Activated T-helper 2 cell treated with anti-CD3 and anti-CD28 coated beads, Interferon-gamma antibody, Interleukin-2, Interleukin-4, amounts not matched to agents 10 μg/mL and 5 μg/mL and 100 μg/mL, durations not matched to agents 14 hours and 24 hours and 36 hours (primary cell): ENCODE measurements at places on chromosomes 7 and 10. TPM values are rescaled to one million over a fixed set of nuclear protein-coding genes. Genes with fewer than 3 reads are reported as not detected.
A peak's percentile ranks its signal among the peaks of the same experiment; 100 is the strongest.

The FEZF1 gene
- not detected in 2 replicates for total RNA-seq

The DLX6 gene
- not detected in 2 replicates for total RNA-seq

The LIPN gene
- not detected in 2 replicates for total RNA-seq

The PTEN gene
- total RNA-seq, result 48.5 and 53.5 TPM in 2 replicates

The DENND2A gene
- not detected in 2 replicates for total RNA-seq

The KLF14 gene
- total RNA-seq, result not detected in 2 replicates

The TBX20 gene
- 0.11 and 0.39 TPM in 2 replicates for total RNA-seq

The VPS50 gene
- total RNA-seq, result 14.8 and 15.6 TPM in 2 replicates

The KCNH2 gene
- 0.30 and 0.41 TPM in 2 replicates for total RNA-seq

The PDZD7 gene
- total RNA-seq, result 0.53 and 0.64 TPM in 2 replicates

The ITGA8 gene
- total RNA-seq, result not detected in 2 replicates

The ADRB1 gene
- total RNA-seq, result not detected in 2 replicates

The CCDC3 gene
- total RNA-seq, result 0.09 and 0.11 TPM in 2 replicates

GRCh38 chr10:119375574-119376272, 166.8 kb downstream of the RGS10 start:
- H3K27me3 ChIP-seq, result no peaks in the 10 kb centered on the region
- H3K4me3 ChIP-seq, result no peak overlapping the region
- no peak overlapping the region for H3K27ac ChIP-seq
- H3K36me3 ChIP-seq, result peaks cover 5% of the 10 kb centered on the region
- no peak for DNase-seq

DNA sequence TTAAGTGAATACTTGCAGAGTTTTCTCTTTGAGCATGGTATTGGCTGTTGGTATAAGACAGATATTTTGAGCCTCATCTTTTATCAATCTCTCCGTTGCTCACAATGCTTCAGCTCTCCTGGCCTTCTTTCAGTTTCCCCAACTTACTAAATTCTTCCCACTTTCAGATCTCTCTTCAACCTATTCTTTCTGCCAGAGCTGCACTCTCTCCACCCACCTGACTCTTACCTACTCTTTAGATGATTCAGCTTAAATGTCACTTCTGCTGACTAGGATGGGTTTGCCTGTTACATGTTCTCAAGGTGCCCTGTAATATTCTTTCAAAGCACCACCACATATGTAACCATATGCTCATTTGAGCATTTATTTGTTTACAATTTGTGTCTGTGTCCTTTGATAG, 1.6 kb downstream of the EXOSC1 start:
- peak overlapping the region; percentile 69 for H3K27ac ChIP-seq
- peak overlapping the region; percentile 95 for H3K4me3 ChIP-seq
- DNase-seq, result no peak
- peaks cover 25% of the 10 kb centered on the region for H3K4me1 ChIP-seq
- no peaks in the 10 kb centered on the region for H3K27me3 ChIP-seq
- H3K36me3 ChIP-seq, result peaks cover 41% of the 10 kb centered on the region

- peaks cover 11% of the 10 kb centered on the region for H3K4me1 ChIP-seq
- no peak for DNase-seq
- no peaks in the 10 kb centered on the region for H3K36me3 ChIP-seq
- no peaks in the 10 kb centered on the region for H3K27me3 ChIP-seq
- no peak overlapping the region for H3K4me3 ChIP-seq
Observed at GRCh38 chr10:70683601-70683934, 11.3 kb downstream of the ADAMTS14 start.

DNA sequence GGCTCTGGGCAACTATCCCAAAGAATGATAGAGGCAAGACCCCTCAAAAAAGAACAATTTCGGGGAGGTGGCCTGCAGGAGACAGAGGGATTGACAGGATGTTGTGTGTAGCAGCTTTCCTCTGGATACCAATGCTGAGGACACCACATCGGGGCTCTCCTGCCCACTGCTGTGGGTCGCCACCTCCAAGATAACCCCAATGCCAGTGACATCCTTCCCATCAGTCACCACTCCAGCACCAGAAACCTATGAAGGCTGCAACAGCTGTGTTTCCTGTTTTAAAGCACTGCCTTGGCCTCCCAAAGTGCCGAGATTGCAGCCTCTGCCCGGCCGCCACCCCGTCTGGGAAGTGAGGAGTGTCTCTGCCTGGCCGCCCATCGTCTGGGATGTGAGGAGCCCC, 17.6 kb downstream of the ARHGAP19 start:
- H3K4me3 ChIP-seq, result no peak overlapping the region
- H3K27me3 ChIP-seq, result no peaks in the 10 kb centered on the region
- H3K4me1 ChIP-seq, result peaks cover 14% of the 10 kb centered on the region
- peaks cover 2% of the 10 kb centered on the region for H3K36me3 ChIP-seq

DNA sequence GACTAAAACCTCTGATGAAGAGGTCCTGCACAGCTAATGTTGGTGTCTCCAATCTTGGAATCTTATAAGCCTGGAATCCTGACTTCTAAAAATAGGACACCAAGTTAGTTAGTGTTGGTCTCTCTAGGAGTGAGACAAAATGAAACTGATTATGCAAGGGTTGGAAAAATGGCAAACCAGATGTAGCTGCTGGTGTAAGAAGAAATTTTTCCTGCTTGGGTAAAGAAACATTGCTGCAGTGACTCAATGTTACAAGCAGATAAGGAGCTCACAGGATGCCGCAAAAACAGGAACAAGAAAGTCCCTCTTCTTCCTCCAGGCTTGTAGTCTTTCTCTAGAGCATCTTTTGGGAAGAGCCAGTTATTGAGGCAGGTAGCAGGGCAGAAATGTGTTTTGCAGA, 449.0 kb downstream of the ETV1 start:
- no peaks in the 10 kb centered on the region for H3K27me3 ChIP-seq
- H3K4me3 ChIP-seq, result no peak overlapping the region
- H3K36me3 ChIP-seq, result no peaks in the 10 kb centered on the region
- no peak overlapping the region for H3K27ac ChIP-seq

DNA sequence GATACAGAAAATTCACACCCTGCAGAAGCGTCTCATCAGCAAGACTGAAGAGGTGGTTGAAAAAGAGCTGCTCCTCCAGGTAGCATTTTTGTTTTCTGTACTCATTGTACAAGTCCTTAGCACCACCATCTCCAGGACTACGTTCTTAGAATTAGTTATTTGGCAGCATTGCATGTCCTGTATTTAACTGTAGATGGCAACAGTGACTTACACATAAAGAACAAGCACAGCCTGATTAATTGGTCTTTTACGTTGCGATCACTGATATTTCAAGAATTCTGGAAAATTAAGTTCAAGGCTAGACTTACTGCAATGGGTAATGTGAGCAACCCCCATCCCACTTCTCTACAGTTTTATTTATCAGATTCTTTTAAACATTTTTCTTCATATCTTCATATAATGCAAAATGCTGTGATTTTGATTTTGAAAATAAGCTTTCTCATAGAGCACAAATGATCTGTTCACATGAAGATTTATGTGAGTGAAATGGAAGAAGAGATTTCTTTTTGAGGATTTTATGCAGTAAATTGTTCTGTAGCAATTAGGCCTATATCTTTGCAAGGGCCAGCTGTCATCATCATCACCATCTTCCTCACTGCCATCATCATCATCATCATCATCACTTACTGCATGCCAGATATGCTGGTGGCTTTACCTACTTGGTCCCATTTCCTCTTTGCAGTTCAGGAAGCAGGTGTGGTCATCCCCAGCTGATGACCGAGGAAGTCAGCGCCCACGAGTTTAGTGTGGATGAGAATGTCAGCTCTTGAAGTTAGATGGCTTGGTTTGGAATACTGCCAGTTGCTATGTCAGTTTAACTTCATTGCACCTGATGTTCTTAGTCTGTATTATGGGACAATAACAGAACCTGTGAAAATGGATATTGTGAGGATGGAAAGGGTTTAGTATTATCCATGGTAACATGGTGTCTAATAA, 53.4 kb downstream of the CFAP58 start:
- H3K4me1 ChIP-seq, result no peaks in the 10 kb centered on the region
- DNase-seq, result no peak
- no peaks in the 10 kb centered on the region for H3K36me3 ChIP-seq
- no peak overlapping the region for H3K4me3 ChIP-seq
- H3K27ac ChIP-seq, result no peak overlapping the region

- H3K4me1 ChIP-seq, result peaks cover 8% of the 10 kb centered on the region
- H3K36me3 ChIP-seq, result peaks cover 3% of the 10 kb centered on the region
- DNase-seq, result no peak
- no peak overlapping the region for H3K4me3 ChIP-seq
- no peak overlapping the region for H3K27ac ChIP-seq
Observed at GRCh38 chr7:140923358-140924006, 1.2 kb downstream of the BRAF start.

GRCh38 chr7:119578116-119578515, 694.9 kb upstream of the KCND2 start:
- no peak for DNase-seq
- no peaks in the 10 kb centered on the region for H3K27me3 ChIP-seq
- H3K36me3 ChIP-seq, result no peaks in the 10 kb centered on the region

DNA sequence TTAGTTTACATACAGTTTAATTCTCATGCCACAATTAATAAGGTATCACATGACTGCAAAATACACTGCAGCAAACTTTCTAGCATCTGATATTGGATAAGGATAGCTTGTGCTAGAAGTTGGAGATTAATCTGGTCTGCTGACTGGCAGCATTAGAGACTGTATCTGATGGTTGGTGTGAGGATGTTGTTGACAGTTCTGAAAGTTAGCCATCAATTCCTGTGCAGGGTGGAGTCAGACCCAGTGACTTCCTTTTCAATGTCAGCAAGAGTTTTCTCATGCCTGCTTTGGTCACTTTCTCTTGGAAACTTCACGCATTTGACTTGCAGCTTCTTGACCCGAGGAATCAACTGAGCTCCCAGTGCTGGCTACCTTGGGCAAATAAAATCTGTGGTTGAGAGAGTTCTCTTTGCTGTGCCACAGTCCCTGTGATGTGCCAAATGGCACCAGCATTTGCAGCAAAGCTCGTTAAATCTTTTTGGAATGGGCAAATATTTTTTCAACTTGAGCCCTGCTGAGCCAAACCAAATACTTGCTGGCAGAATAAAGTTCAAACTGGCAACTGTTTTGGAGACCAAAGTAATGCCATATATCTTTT, 233.0 kb downstream of the TRIL start:
- H3K36me3 ChIP-seq, result no peaks in the 10 kb centered on the region
- no peaks in the 10 kb centered on the region for H3K4me1 ChIP-seq
- DNase-seq, result no peak

GRCh38 chr7:106199813-106200364, 84.9 kb downstream of the NAMPT start:
- H3K27me3 ChIP-seq, result peaks cover 19% of the 10 kb centered on the region
- H3K27ac ChIP-seq, result no peak overlapping the region
- no peak for DNase-seq
- no peaks in the 10 kb centered on the region for H3K36me3 ChIP-seq
- H3K4me1 ChIP-seq, result no peaks in the 10 kb centered on the region

DNA sequence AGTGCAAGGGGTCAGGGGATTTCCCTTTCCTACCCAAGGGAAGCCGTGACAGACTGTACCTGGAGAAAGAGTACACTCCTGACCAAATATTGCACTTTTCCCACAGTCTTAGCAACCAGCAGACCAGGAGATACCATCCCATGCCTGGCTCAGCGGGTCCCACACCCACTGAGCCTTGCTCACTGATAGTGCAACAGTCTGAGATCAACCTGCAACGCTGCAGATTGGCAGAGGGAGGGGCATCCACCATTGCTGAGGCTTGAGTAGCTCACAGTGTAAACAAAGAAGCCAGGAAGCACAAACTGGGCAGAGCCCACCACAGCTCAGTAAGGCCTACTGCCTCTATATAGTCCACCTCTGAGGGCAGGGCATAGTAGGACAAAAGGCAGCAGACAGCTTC, 53.9 kb downstream of the PIK3CG start:
- H3K27me3 ChIP-seq, result peaks cover 18% of the 10 kb centered on the region
- no peak for DNase-seq
- no peaks in the 10 kb centered on the region for H3K36me3 ChIP-seq
- no peak overlapping the region for H3K4me3 ChIP-seq
- no peak overlapping the region for H3K27ac ChIP-seq
- H3K4me1 ChIP-seq, result peaks cover 6% of the 10 kb centered on the region

- peaks cover 7% of the 10 kb centered on the region for H3K27me3 ChIP-seq
- no peaks in the 10 kb centered on the region for H3K36me3 ChIP-seq
- DNase-seq, result no peak
- H3K4me1 ChIP-seq, result peaks cover 3% of the 10 kb centered on the region
- no peak overlapping the region for H3K4me3 ChIP-seq
Observed at GRCh38 chr10:79391231-79392019, 44.2 kb downstream of the PPIF start.

- no peak overlapping the region for H3K27ac ChIP-seq
- no peaks in the 10 kb centered on the region for H3K27me3 ChIP-seq
- no peak overlapping the region for H3K4me3 ChIP-seq
- H3K36me3 ChIP-seq, result peaks cover 22% of the 10 kb centered on the region
Observed at GRCh38 chr10:98417481-98417959, 2.5 kb upstream of the PYROXD2 start.

DNA sequence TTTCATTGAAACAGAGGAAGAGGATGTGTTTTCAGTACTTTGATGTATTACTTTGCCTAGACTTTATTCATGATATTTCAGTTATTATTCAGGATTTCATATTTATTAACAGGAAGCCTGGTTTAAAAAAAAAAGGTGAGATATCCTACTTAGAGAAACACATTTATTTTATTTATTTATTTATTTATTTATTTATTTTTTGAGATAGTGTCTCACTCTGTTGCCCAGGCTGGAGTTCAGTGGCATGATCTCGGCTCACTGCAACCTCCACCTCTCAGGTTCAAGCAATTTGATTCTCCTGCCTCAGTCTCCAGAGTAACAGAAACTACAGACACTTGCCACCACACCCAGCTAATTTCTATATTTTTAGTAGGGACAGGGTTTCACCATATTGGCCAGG, 24.5 kb downstream of the TRDMT1 start:
- no peaks in the 10 kb centered on the region for H3K36me3 ChIP-seq
- H3K27ac ChIP-seq, result no peak overlapping the region

- peaks cover 6% of the 10 kb centered on the region for H3K4me1 ChIP-seq
- H3K36me3 ChIP-seq, result no peaks in the 10 kb centered on the region
- no peaks in the 10 kb centered on the region for H3K27me3 ChIP-seq
- H3K4me3 ChIP-seq, result peak overlapping the region; percentile 14
- H3K27ac ChIP-seq, result peak overlapping the region; percentile 68
- peak; percentile 34 for DNase-seq
Observed at GRCh38 chr7:151838861-151839381, 38.0 kb downstream of the PRKAG2 start.

DNA sequence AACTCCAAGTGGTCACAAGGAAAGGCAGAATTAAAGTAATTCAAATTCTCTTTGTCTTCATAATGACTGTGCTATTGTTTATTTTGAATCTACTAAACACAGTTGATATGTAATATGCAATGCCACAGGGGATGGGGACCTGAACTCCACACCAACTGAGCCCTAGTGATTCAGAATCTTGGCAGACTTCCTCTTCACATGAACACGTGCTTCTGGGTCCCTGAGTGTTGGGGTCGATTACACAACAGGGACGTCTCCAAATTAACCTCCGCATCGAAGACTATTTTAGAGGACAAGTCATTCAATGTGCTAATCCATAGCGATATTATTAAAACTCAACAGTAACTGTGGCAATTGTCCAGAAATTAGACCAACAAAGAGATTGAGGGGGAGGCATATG, 95.3 kb upstream of the CARD11 start:
- peaks cover 5% of the 10 kb centered on the region for H3K4me1 ChIP-seq
- no peak for DNase-seq
- no peaks in the 10 kb centered on the region for H3K36me3 ChIP-seq
- H3K4me3 ChIP-seq, result no peak overlapping the region
- H3K27ac ChIP-seq, result no peak overlapping the region

- H3K36me3 ChIP-seq, result peaks cover 3% of the 10 kb centered on the region
- H3K4me1 ChIP-seq, result peaks cover 7% of the 10 kb centered on the region
- peaks cover 49% of the 10 kb centered on the region for H3K27me3 ChIP-seq
- H3K4me3 ChIP-seq, result no peak overlapping the region
Observed at GRCh38 chr7:70696201-70696754, 435.7 kb upstream of the GALNT17 start.
